Activated T-cell treated with anti-CD3 and anti-CD28 coated beads, Interleukin-2, amount 50 U/mL, for 4 hours (primary cell): ENCODE measurements at places on chromosomes 1 and 21. TPM values are rescaled to one million over a fixed set of nuclear protein-coding genes. Genes with fewer than 3 reads are reported as not detected.

CHODL gene
- total RNA-seq: not detected

PIGR gene
- total RNA-seq: 1.6 TPM

CELA3A gene
- 8.1 TPM for total RNA-seq

TEDDM1 gene
- total RNA-seq: not detected

TMEM125 gene
- not detected for total RNA-seq

BCAR3 gene
- total RNA-seq: 0.53 TPM
